NCI-H2171 (cell line): ENCODE measurements at places on chromosomes 12 and 14.

DNA sequence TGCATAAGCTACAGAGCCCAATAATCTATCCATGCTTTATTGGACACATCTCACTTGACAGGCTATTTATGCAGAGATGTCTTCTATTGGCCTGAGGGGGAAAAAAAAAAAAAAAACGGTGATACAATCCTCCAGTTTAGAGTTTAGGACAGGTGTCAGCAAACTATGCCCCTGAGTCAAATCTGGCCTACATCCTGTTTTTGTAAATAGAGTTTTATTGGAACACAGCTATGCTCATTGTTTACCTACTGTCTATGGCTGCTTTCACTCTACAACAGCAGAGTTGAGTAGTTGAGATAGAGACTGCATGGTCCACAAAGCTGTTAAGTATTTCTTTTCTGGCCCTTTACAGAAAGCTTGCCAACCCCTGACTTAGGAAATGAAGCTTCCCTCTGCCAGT lies 403.1 kb downstream of the C12orf75 start:
- no peak for DNase-seq

GRCh38 chr14:84770030-84770429 lies 759.9 kb upstream of the FLRT2 start:
- no peak for DNase-seq

DNA sequence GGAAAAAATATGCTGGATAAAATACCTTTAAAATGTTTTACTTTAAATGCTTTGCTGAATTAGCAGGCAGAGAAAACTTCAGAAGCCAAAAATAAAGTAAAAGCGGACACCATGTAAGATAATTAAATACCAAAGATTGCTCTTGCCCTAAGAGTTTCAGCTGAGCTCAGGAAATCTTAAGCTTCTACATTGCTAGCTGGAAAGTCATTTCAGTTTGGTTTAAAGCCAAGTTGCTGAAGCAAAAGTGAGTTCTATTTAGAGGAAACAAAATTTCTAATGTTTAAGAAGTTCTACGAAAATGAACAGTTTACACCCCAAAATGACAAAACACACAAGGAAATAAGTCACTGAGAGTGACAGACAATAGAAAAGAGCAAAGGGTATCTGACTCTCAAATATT lies 310.0 kb downstream of the ADAMTS20 start:
- no peak for DNase-seq

DNA sequence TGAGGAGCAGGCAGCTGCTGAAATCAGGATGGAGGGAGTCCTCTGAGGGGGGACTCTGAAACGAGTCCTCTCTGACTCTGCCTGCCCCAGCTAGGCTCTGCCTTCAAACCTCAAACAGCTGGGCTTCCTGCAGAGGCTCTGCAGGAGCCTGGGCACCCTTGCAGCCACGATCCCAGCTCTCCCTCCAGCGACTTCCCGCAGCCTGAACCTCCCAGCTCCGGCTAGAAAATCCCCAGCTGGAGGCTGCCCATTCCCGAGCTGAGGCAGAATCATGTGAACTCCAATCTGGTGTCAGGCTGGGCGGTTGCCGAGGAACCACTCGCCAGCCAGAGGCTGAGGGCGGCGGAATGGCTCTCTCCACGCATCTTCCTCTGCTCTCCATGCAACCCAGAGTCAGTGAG lies at the start of gene GPR68:
Gene GPR68, minus strand, starts transcription at position 204 of the 401 bp plus-strand sequence. CDS start 9,654 bp downstream, outside the sequence.
- peak; percentile 71 for DNase-seq

GRCh38 chr14:41389355-41389754 lies 217.3 kb upstream of the LRFN5 start:
- DNase-seq = no peak

GRCh38 chr12:41907021-41907420 lies 237.7 kb downstream of the GXYLT1 start:
- DNase-seq = no peak

DNA sequence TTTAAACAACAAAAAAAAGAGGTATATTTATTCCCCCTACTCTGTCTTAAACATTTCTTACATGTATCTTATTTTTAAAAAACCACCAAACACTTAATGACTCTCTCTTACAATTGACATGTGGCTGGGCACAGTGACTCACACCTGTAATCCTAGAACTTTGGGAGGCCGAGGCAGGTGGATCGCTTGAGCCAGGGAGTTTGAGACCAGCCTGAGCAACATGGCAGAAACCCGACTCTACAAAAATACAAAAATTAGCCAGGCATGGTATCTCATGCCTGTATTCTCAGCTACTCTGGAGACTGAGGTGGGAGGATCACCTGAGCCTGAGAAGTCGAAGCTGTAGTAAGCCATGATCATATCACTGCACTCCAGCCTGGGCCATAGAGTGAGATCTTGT lies 16.0 kb downstream of the SLC41A2 start:
- no peak for DNase-seq

DNA sequence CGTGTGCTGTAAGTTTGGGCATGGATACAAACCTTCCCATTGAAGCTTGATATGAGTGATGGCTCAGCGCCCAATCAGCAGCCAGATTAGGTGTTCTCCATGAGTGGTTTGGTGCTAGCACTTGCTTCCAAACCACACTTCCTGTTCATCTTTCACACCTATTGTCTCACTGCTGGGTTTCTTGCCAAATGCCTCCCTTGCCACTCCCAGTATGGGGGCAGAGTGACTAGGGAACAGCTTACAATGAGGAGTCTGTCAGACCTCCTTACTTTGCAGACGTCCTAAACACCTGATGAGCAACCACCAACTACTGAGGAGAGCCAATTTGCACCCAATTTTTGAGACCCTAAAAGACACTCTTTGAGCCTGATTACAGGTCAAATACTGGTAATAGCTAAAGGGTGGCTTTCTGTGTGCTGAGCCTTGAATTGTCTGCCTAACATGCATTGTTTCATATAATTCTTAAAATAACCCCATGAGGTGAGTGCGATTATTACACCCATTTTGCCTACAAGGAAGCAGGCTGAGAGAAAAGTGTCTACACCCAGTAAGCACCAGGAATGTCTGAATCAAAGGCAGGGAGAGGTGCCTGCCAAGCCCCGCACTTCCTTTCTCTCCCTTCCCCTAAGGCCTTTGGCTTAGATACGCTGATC lies 48.4 kb upstream of the FOS start:
- DNase-seq = no peak

DNA sequence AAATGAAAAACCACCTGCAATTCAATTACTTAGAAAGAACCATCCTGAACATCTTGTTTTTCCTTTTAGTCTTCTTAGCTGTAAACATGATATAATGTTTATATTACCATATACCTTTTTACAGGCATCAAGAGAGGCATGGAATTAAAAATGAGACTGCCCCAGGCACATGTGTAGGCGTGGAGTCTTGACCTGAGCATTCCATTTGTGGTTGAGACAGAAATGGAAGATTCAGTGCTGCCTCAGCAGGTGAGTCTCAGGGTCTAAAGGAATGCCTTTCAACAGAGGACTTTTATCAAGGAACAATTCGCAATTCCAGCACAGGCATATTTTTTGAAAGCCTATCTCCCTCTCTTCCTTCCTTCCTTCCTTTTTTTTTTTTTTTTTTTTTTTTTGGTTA lies 8.0 kb upstream of the NANOGNB start:
- no peak for DNase-seq

- no peak for DNase-seq
Measured at GRCh38 chr14:64387232-64387781, 846 bp upstream of the MTHFD1 start.

DNA sequence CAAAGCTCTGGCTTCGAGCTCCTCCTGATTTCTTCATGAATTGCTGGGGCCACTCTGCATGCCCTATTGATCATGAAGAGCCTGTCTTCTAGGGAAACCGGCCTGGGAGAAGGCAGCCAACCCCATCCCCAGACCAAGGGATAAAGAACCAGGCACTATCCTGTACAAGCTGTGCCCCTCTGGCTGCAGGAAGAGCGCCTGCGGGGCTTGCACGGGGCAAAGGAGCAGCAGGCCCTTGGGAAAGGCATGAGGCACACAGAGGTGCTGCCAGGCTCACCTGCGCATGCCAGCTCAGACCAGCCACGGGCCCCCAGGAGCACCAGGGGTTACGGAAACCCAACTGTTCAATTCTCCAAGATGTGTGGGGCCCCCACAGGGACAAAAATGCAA lies 2.1 kb downstream of the ITPK1 start:
- DNase-seq = no peak

- DNase-seq = no peak
Measured at GRCh38 chr12:115708801-115709200, 568.7 kb downstream of the MED13L start.

- DNase-seq = no peak
Measured at GRCh38 chr12:12757121-12757520, 28.3 kb upstream of the APOLD1 start.

DNA sequence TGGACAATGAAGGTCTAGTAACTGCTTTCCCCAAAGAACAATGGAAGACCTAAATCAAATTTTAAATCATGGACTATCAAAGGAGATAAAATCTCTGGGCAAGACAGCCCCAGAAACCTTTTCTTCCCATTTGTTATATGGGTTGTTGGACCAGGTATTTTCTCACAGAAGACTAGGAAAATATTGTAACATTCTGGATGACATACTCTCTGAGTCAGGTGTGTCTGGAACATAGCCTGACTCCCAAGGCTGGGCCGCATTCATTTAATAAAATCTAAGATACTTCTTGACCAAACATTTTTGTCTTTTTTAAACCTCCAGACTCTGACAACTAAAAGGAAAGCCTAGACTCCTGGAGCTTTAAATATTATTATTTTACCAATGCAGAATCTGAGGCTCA lies 87.9 kb downstream of the ATP23 start:
- DNase-seq = no peak

DNA sequence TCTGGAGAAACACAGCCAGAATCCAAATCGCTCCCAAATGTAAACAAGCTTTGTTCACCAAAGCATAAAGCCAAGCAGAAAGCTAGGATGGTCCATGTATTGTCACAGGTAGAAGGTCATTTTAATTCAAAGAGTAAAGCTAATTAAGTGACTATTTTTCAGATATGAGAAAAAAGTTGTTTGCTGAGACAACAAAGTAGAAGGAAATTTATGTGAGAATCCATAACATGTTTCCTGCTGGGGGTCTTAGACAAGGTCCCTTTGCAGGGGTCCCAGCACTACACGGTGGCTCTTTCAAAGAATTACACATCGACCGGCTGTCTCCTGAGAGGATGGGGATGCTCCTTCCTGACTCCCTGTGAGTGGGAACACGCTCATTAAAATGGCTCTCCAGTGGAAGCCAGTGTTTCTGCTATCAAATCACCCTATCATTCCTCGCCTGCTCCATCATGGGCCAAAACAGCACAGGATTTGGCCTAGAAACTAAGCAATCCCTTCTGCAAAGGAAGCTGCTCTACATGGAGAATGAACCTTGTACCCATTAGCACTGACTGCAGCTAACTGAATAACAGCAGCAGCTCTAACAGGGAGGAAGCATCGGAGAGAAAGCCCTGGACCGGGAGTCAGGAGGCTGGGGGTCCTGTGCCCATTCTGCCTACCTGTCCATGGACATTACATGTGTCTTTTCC lies 175.3 kb downstream of the STXBP6 start:
- no peak for DNase-seq

GRCh38 chr12:93154753-93155480 lies 222.8 kb upstream of the NUDT4 start:
- no peak for DNase-seq

GRCh38 chr14:53848854-53849253 lies 107.8 kb downstream of the BMP4 start:
- DNase-seq = no peak

DNA sequence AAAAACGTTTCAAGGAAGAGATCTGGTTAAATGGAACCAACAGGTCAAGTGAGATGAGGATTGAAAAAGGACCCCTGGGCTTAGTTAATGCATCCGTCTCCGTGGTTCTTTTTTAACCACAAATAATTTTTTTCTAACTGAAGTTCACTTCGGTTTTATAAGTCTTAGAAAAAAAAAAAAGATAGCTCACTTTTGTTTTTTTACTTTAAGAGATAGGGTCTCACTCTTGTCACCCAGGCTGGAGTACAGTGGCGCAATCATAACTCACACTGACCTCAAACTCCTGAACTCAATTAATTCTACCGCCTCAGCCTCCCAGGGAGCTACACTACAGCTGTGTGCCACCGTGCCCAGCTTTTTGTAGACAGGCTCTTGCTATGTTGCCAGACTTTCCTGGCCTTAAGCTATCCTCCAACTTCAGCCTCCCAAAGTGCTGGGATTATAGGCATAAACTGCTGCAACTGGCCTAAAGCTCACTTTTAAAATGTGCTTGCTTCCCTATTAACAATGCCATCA lies 11.8 kb downstream of the HNRNPC start:
- DNase-seq = no peak

- no peak for DNase-seq
Measured at GRCh38 chr14:22998329-22999012, 11.5 kb downstream of the C14orf93 start.

DNA sequence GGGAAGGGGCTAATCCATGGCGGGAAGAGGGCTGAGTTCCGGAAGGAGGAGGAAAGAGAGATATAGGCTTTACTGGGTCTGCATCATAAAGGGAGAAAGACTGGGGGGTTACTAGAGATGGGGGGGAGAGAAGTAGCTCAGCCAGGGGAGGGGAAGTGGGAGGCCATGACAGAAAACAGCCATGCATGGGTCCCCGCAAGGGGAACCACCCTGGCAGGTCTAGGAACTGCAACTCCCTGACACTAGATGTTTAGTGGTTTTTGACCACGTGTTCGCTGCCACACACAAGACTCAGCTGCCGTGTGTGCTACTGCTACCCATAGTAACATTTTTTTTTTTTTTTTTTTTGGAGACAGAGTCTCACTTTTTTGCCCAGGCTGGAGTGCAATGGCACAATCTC lies 145.0 kb downstream of the RIMBP2 start:
- no peak for DNase-seq

DNA sequence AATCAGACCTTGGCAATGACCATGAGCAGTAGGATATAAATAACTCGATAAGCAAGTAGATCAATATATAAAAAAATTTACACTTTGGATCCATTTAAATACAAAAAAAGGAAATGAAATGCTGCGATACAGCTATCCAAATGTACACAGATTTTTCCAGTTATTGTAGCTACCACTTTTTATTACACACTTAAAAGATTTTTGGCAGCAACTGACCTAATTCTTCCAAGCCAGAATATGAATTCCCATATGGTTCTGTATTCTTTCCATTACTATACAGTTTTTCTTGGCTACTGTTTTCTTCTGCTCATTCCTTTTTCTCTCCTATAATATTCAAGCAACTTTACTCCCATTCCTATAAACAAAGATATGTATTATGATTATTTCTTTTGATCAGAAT lies 52.2 kb downstream of the TMTC1 start:
- no peak for DNase-seq

DNA sequence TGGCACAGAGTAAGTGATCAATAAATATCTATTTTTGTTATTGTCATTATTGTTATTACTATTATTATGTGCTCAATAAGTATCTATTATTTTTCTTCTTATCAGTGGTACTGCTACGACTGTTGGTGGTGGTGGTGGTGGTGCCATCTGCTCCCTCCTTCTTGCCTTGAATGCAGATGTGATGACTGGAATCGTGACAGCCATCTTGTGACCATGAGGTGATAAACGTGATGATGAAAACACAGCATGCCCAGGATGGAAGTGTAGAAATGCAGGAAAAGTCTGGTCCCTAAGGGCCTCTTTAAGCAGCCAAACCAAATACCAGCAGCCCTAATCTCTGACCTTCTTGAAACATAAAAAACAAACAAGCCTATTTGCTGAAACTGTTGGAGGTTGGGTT lies 22.4 kb downstream of the SLC6A12 start:
- no peak for DNase-seq

- DNase-seq = no peak
Measured at GRCh38 chr12:9736936-9737705, 4.2 kb upstream of the CLECL1 start.

GRCh38 chr12:31732926-31733548 lies 4.2 kb upstream of the AMN1 start:
- peak; percentile 3 for DNase-seq
